ENCODE measurements at places on chromosomes 3 and 15.

- DNase-seq: no peak
Measured at GRCh38 chr3:149564079-149564478, 89.6 kb downstream of the TM4SF4 start.

DNA sequence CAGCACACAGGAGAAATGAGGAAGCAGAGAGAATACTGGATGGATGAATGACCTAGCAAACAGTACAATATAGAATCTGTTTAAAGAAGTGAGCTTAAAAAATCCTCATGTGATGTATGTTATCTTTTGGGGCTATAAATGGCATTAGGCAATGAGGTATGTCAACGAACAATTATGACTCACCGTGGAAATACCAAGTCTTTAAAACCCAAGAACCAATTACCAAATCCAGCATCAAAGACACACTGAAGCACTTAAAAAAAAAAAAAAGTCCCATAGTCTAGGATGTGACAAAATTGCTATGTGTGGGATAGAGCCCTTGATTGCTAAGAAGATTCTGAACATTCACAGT is 36.3 kb upstream of the HERC1 start:
- DNase-seq: no peak

- DNase-seq: no peak
Measured at GRCh38 chr3:186635532-186635931, 4.7 kb upstream of the FETUB start.

- no peak for DNase-seq
Measured at GRCh38 chr15:96331945-96332636, 1.6 kb downstream of the NR2F2 start.

DNA sequence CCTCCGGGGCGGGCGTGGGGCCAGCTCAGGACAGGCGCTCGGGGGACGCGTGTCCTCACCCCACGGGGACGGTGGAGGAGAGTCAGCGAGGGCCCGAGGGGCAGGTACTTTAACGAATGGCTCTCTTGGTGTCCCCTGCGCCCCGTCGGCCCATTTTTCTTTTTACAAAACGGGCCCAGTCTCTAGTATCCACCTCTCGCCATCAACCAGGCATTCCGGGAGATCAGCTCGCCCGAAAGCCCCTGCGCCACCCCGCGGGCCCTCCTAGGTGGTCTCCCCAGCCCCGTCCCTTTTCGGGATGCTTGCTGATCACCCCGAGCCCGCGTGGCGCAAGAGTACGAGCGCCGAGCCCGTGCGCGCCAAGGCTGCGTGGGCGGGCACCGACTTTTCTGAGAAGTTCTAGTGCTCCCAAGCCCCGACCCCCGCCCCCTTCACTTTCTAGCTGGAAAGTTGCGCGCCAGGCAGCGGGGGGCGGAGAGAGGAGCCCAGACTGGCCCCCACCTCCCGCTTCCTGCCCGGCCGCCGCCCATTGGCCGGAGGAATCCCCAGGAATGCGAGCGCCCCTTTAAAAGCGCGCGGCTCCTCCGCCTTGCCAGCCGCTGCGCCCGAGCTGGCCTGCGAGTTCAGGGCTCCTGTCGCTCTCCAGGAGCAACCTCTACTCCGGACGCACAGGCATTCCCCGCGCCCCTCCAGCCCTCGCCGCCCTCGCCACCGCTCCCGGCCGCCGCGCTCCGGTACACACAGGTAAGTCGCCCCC is at the start of gene THBS1:
Gene THBS1, plus strand, starts transcription at position 595 of the 757 bp plus-strand sequence. CDS start 779 bp downstream, outside the sequence.
- DNase-seq: peak; percentile 18

- no peak for DNase-seq
Measured at GRCh38 chr3:37543666-37544065, 318.0 kb upstream of the CTDSPL start.

DNA sequence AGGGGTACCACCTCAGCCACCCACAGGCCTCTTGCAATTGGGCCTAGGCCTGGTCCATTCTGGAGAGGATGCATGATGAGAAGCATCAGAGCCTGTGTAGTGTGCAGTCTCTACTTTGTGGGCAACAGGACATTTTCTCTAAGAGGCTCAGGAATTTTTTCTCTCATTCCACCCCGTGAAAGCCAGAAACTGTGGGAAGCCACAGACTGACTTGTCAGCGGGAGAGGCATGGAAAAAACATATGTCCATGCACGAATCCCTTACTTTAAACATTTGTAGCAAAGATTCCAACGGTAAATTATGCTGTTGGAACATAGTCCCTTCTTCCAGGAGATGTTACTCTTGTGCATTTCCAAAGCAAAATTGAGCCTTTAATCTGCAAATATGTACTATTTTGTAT is 196.5 kb downstream of the KLHL25 start:
- DNase-seq: no peak

DNA sequence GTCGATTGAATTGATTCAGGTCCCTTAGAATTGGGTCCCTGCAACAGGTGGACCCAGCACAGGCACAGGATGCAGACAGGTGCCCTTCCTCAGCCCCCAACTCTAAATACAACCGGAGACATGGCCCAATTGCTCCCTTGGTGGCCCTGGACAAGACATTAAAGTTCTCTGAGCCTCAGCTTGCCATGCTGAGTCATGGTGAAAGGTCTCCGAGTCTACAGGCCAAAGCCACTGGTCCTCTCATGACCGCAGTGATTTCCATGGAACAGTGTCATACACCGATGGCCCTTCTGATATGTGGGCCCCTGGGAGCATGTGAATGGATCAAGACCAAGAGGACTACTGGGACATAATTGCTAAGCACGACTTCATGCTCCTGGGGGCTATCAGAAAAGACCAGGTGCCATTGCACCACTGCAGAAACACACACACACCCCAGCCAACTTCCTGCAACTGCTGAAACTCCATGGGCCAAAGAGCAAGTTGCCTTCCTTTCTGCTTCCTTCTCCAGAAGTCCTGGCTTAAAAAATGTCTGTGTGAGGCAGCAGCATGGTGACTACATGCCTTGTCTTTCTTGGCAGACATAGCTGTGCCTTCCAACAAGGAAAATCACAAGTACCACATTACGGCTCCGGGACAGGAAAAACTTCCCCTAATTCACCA is 38.8 kb downstream of the TBC1D2B start:
- DNase-seq: no peak

- no peak for DNase-seq
Measured at GRCh38 chr15:43276563-43277200, 10.0 kb upstream of the TGM5 start.

DNA sequence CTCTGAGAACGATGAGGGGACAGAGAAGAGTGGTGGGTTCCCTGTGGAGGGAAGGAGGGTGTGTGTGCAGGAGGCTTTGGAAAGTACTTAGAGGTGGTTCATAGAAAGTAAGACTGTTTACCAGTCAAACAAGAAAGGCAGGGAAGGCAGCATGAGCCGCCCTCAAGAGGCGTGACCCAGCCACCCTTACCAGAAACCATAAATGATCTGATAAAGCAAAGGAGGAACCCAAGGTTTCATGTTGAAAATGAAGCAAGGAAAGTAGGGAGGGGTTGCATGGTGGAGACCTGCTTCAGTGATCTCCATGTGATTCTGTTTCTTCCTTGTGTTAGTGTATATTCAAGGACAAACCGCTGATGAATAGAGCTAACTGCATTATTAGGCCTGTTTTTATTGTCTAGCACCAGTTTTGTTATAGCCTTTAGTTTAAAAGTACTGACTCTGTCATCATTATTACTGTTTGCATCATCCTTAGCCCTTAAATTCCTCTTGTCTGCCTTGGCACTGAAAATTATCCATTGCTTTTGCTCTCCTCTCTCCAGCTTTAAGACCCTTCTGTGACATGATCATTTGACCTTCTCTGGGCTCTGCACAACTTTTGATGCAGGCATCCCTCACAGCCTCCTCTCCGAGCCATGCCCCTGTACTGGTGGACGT is 96.1 kb downstream of the STAC start:
- no peak for DNase-seq

DNA sequence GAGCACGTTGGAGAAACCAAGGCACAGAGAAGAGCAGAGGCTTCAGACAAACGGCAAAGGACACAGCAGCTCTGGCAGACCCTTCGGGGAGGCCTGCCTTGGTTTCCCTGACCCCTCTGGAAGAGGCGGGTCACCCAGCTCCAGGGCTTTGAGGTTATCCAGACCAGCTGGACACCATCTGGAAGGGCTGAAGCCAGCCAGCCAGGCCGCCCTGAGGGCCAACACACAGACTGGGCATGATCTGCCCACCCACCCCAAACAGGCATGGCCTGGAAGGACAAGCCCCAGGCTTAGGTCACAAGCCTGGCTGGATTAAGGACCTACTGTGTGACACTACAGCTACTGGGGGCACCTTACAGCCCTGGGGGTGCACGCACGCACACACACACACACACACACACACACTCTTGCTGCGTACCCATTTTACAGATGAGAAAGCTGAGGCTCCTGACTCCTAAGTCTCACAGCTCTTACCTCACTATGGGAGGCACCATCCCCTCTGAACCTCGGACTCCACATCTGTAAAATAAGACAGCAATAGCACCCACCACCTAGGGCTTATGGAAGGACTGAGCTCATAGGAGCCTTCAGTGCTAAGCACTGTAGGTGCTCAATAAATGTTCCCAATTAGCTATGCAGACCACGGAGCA is 10.8 kb downstream of the PLXND1 start:
- no peak for DNase-seq

DNA sequence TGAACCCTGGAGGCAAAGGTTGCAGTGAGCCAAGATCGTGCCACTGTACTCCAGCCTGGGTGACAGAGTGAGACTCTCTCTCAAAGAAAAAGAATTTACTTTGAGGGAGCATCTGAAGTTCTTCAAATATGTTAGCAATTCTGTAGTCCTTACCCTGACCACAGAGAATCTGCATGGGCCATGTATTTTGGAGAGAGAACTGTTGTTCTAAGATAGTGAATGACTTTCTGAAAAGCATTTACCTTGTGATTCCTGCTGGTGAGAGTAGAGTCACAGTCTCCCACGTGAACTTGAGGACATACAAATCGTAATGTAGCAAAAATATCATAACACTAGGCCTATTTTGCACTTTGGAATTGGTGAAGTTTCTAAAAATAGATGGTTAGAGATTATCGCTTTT is 3.9 kb downstream of the BRK1 start:
- no peak for DNase-seq

DNA sequence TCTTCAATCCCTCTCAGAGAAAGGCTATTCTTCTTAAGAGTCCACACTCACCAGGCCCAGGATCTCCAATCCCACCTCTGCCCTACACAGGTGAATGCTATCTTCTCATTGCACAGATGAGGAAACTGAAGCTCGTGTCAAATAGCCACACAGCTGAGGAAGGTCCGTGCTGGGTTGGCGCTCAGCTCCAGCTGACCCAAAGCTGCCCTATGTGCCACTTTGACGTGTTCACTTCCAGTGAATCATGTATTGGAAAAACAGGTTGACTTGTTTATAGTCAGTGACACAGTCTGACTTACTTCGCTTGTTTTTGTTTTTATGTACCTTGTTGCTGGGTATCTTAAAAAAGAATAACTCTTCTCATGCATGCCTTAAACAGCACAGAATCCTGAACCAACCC is 32.4 kb upstream of the ALDH1A3 start:
- no peak for DNase-seq

GRCh38 chr3:18077128-18077840 is 334.9 kb upstream of the TBC1D5 start:
- no peak for DNase-seq

DNA sequence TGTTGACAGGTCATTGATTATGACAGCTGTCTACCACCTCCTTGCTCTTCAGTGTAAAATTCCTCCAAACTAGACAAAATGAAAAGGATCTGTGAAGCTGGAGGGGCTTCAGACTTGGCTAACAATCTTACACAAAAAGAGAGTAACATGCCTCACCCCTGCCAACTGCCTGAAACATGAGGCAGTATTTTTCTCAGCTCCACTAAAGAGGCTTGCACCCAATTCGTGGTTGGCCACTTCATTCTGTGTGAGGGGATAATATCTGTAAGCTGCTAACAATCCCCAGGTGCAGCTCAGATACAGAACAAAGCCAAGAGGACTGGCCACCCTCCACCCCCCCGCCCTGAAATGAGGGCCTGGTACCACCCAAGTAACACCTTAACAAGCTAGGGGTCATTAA is 2.8 kb downstream of the MB21D2 start:
- no peak for DNase-seq

- DNase-seq: no peak
Measured at GRCh38 chr3:72154391-72155335, 369.7 kb upstream of the PROK2 start.

- no peak for DNase-seq
Measured at GRCh38 chr3:181330821-181331563, 341.5 kb upstream of the DNAJC19 start.

GRCh38 chr3:188747489-188747888 is 424.3 kb upstream of the TPRG1 start:
- DNase-seq: no peak

- no peak for DNase-seq
Measured at GRCh38 chr3:128362026-128362965, 104.4 kb downstream of the DNAJB8 start.

- no peak for DNase-seq
Measured at GRCh38 chr15:31552482-31553099, 226.0 kb downstream of the KLF13 start.

DNA sequence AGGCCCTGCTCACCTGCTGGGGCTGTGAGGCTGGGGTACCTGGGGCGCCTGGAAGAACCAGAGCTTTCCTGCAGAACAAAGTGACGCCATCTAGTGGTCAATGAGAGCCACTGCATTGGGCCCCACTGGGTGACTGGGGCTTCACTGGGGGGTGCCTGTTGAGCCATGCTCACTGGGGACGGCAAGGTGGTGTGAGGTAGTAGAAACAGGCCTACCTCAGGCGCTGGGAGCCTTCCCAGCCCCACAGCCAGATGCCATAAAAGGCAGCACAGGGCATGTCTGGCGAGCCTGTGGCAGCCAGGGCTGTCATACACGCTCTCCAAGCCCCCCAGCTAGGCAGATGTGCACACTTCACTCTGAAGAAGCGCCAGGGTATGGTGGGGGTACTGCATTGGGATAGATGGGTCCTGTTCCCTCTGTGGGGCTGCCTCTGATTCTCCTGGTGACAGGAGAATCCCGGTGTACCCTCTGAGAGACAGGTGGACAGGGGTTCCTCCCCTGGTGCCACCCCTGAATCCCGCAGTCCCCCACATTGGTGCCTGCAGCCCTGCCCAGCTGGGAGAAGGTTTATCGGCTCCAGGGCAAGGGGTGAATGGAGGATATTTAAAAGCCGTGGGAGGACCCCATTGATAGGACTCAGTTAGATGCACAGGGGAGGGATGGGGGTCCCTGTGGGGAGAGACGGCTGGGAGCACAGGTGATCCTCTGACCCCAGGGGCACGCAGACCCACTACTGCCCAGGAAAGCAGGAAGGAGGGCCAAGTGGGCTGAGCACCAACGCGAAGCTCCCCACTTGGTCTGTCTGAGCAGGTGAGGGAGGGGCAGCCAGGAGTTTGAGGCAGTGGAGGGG is 178.8 kb downstream of the NSMCE3 start:
- DNase-seq: no peak

GRCh38 chr3:32457971-32458471 is 44.6 kb downstream of the CMTM6 start:
- DNase-seq: peak; percentile 70

GRCh38 chr3:129723558-129724324 is 117.3 kb upstream of the PLXND1 start:
- no peak for DNase-seq

- no peak for DNase-seq
Measured at GRCh38 chr3:185559706-185560090, 7.3 kb upstream of the LIPH start.

GRCh38 chr3:39388153-39388552 is 5.0 kb downstream of the SLC25A38 start:
- no peak for DNase-seq
